ENCODE measurements at places on chromosomes 6 and 20.

- DNase-seq, result peak; percentile 12
These were observed 212.4 kb downstream of the GRIK2 start for GRCh38 chr6:101605874-101606273.

GRCh38 chr6:95636552-95637431 lies 59.5 kb downstream of the MANEA start:
- no peak for DNase-seq

DNA sequence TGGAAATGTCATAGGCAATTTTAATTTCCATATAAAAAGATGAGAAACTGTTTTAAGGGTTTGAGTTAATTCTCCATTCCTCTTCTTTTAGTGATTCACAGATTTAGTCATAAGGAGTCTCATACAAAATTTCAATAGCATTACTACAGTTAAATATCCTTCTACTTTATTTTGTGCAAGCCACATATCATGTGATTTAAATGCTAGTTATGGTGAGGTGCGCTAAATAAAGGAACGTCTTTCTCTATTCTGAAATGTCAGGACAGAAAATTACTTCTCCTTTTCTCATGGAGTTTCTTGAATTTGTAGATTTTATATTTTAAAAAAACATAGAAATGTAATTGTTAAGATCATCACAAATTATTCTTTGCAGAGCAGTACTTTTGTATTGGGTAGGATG lies 50.0 kb upstream of the SUPT3H start:
- no peak for DNase-seq

GRCh38 chr6:149864578-149865535 lies 698 bp upstream of the LRP11 start:
- DNase-seq, result peak; percentile 82

DNA sequence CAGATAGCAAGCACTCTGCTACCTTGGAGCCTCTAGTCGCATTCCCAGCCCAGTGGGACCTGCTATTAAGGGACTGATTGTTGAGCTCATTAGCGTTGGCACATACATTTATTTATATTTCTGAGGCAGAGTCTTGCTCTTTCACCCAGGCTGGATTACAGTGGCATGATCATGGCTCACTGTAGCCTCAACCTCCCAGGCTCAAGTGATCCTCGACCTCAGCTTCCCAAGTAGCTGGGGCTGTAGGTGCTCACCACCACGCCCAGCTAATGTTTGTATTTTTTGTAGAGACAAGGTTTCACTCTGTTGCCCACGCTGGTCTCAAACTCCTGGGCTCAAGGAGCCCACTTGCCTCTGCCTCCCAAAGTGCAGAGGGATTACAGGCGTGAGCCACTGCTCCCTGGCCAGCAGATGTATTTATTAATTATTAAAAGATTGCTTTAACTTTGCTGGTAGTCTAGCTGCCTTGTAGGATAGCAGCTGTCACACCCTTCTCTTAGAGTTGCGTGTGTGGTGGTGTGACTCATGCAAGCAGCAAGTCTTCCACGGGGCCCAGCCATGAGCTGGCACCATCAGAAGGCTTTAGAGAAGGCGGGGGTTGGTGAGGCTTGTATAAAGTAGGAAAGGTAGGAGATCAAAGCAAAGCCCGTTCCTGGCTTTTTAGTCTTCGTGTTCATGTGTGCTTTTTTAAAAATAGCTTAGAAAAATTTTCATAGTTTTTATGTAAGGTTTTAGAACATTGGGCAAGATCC lies 16.5 kb downstream of the ACTR5 start:
- DNase-seq, result peak; percentile 94

- no peak for DNase-seq
These were observed 120.3 kb upstream of the OGFRL1 start for GRCh38 chr6:71168233-71168765.

- DNase-seq, result no peak
These were observed 5.3 kb downstream of the SLC26A8 start for GRCh38 chr6:36019167-36019566.

GRCh38 chr20:17678295-17678694 lies 3.7 kb downstream of the RRBP1 start:
- DNase-seq, result no peak

DNA sequence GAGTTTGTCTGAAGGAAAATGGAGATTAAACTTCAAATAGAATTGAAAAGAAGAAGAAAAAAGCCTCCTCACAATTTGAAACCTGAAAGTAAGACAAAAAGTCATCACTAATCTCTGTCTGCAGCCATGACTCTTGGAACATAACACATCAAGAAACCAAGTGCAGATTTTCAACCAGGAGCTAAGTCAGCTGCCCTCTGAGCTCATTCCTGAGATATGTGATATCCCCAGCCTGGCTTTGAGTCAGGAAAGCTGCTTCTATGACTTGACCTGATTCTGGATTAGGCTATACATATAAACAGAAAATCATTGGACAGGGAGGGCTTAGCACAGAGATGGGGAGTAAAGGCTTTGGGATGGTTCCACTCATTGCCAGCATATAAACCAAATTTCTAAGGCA lies 891.4 kb downstream of the TFAP2A start:
- DNase-seq, result peak; percentile 97

- peak; percentile 54 for DNase-seq
These were observed 11.6 kb upstream of the ELOVL5 start for GRCh38 chr6:53360093-53360912.

- DNase-seq, result no peak
These were observed 320.6 kb upstream of the AGPAT4 start for GRCh38 chr6:161594412-161594811.

DNA sequence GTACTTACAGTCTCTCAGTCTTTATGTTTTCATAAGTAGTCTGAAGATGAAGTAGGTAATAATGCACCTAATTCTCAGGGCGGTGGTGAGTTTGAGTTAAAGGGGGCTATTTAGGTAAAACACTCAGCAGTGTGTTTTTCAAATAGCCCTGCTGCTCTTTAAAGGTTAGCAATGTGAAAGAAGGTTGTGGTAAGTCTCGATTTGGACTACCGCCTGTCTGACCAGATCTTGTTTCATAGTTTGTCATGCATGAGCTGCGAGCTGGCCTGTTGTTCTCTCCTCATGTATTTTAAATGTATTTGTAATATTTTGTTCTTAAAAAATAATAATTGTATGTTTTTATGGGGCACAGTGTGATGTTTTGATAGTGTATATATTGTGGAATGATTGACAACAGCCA lies 340.2 kb downstream of the DHX35 start:
- no peak for DNase-seq

DNA sequence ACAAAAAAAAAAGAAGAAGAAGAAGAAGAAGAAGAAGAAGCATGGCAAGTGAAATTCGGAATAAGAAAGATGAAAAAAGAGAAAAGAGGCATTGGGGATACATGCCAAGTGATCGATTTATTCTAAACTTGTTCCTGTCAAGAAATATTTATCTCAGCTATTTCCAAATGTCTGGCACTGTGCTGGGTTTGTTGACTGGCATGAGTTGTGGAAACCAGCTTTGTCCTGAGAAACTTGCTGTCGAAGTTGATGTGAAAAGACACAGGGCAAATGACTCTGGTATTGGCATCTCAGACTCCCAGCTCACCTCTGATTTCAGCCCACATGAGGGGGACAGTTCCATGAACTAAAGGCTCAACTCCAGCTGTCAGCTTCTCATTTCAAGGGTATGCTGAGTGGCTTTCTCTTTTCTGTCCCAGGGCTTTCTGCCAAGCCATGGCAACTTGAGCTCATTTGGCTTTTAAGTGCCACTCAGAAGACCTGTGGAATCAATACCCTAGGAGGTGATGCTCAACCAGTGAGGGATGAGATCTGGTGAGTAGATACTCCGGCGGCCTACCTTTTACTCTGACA lies 253.3 kb upstream of the JAG1 start:
- DNase-seq, result no peak

- DNase-seq, result no peak
These were observed at the start of gene CPNE5 for GRCh38 chr6:36838896-36839748. Gene CPNE5 (minus strand): TSS chr6:36839444. CDS start chr6:36839377, 67 bp downstream.

- peak; percentile 96 for DNase-seq
These were observed 29.2 kb downstream of the SGK1 start for GRCh38 chr6:134288538-134289203.

GRCh38 chr6:111417946-111418345 lies 65.1 kb downstream of the REV3L start:
- peak; percentile 35 for DNase-seq

DNA sequence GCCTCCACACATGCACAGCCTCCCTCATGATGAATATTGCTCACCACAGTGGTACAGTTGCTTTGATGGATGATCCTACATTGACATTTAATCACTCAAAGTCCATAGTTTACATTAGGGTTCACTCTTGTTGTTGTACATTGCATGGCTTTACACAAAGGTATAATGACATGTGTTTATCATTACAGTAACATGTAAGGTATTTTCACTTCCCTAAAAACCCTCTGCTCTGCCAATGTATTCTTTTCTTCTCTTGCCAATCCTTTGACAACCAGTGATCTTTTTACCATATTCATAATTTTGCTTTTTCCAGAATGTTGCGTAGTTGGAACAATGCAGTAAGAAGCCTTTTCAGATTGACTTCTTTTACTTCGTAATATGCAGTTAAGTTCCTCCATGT lies 166.6 kb upstream of the KHDRBS2 start:
- no peak for DNase-seq

DNA sequence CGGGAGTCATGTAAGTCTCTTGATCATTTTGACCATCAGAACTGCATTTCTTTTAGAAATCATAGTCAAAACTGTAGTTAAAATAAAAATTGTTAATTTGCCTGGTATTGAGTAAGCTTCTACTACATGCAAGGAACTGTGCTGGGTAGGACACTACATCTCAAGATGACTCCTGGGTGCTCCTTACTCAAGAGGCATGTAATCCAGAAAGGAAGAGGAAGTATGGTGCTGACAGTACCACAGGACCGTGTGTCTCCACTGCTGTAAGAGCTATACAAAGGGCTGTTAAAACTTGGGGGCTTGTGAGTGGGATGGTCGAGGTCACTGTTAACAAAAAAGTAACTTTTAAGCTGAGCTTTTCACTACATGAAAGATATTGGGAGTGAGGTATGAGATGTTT lies 508.3 kb upstream of the SOX4 start:
- no peak for DNase-seq

GRCh38 chr20:26308961-26309360 lies 612.3 kb upstream of the ZNF337 start:
- DNase-seq, result no peak

DNA sequence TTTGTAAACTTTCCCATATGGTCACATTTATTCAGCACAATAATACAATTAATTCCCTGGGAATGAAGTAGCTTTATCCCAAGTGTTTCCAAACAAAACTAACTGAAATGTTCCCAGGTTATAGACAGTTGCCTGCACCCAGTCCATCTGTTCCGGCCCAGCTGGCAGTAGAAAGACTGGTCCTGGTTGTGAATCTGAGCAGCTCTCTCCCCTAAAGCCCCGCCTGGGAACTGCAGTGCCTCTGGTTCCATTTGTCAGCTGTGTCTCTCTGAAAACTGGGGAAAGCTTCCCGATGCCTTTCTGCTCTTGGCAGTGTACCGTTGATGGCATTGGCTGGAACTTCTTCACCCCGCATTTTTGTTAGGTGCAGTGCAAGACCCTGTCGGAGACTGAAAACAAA lies 8.7 kb downstream of the MTHFD1L start:
- DNase-seq, result no peak

DNA sequence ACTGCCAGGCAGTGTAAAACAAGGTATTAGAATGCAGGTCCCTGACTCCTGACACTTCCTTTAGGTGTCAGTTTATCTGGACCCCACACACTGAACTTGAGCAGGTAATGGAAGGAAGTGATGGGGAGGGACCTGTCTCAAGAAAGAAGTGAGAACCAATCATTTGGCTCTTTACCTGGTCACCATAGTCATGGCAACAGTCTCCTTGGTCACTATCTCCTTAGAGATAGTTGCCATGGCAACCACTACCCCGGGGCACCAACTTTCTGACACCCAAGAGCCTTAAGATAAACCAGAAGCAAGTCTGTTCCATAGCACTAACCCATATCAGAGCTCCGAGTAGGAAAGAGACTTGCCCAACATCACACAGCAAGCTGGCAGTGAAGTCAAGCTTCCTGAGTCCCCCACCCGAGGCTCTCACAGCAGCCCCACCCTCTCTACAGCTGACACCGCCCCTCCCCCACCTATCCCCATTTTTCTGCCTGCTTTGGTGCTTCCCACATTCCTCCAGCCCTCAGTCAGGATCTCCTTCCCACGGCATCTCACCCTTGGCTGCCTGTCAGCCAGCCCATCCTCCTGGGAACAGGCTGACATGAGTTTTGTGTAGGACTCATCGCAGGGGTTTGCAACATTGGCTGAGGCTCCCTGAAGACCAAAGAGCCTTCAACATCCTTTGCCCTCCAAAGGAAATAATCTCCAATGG lies 16.3 kb upstream of the HM13 start:
- DNase-seq, result no peak

- no peak for DNase-seq
These were observed 52.0 kb upstream of the KLHL31 start for GRCh38 chr6:53717566-53717965.

DNA sequence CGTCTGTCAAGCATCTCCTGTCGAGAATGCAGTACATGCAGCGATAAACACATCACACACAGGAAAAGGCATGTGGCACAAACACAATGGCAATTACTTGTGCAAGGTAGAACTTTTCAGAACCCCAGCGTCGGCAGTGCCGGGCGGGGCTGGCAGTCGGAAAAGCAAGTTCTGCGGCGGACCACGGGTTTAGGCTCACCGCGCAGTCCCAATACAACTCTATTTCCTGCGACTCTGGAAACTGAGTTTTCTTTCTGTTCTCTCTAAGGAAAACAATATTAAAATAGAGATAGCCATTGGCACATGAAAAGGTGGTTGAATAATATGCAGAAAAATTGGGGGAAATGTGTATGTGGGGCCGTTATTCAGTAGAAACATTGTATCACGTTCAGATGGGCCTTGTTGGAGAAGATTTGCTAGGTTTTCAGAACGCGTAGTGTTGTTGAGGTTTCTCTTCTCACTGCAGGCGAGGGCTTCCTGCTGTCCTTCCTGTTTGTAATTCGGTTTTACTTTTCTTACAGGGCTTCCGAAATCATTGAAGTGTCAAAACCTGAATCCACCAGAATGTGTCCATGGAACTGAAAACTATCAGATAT lies 369.5 kb downstream of the THBS2 start:
- DNase-seq, result no peak

DNA sequence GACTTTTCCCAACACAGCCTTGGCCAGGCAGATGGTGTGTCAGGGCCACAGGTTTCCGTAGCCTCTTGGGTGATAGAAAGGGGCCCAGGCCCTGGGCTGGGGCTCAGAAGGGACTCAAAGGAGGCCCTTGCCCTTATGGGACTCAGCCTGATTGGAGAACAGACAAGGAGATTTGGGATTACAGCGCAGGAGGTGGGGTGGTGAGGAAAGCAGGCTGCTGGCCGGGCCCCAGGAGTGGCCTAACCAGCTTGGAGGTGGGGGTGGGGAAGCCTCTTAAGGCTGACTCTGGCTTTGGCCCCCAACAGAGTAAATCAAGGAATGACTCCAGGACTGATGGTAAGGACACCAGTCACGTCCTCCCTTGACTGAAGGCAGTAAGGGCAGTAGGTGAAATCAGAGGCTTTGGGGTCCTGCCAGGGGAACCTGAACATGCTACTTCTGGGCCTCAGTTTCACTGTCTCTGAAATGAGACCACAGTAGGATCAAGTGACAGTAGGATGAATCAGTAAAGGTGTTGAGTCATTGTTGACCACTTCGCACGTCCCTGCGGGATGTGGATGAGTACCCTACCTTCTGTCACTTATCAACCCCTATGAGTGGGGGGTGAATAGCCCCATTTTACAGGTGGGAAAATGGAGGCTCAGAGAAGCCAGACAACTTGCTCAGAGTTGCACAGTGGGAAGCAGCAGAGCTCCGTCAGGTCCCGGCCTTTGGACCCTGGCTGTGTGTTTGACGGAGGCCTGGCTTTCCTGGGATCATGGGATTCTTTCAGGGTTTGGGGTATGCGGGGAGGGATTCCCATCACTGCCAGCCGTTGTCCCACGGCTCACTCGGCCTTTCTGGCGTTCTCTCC lies 4.5 kb downstream of the SNAI1 start:
- DNase-seq, result peak; percentile 45

Measured in iris pigment epithelial cell (primary cell).